ENCODE measurements at places on chromosomes 13 and 19.

- DNase-seq: peak; percentile 57
These were observed 120.8 kb upstream of the ZNF507 start for GRCh38 chr19:32224371-32225244.

DNA sequence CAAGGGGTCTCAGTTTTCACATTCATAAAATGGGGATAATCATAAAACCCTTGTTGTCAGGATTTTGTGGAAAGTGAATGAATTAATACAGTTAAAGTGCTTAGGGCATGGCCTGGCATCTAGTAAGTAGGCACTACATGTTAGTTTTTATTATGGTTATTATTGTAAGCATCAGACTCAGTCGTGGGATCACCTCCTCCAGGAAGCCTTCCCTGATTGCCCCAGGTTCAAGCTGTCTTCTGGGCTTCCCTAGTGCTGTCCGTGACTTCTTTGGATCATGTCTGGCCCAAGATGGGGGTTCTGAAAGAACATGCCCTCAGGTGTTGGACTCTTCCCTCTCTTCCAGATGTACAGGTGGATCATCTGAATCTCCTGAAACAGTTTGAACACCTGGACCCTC is 10.7 kb downstream of the NUCB1 start:
- DNase-seq: no peak

DNA sequence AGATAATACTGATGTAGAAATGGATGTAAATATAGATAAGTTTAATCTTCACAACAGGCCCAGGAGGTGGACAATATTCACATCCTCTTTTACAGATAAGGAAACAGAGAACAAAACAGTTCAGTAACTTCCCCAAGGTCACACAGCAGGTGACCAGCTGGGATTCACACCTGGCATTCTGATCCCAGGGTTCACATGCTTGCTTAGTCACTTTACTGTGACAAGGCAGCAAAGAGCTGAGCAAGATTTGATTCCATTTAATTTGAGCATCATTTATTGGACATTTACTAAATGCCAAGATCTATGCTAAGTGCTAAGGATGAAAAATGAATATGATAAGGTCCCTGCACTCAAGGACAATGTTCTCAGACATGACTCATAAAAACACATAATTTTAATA is 94.1 kb upstream of the STARD13 start:
- no peak for DNase-seq

- DNase-seq: peak; percentile 35
These were observed 52.0 kb downstream of the TDRD3 start for GRCh38 chr13:60448907-60449510.

DNA sequence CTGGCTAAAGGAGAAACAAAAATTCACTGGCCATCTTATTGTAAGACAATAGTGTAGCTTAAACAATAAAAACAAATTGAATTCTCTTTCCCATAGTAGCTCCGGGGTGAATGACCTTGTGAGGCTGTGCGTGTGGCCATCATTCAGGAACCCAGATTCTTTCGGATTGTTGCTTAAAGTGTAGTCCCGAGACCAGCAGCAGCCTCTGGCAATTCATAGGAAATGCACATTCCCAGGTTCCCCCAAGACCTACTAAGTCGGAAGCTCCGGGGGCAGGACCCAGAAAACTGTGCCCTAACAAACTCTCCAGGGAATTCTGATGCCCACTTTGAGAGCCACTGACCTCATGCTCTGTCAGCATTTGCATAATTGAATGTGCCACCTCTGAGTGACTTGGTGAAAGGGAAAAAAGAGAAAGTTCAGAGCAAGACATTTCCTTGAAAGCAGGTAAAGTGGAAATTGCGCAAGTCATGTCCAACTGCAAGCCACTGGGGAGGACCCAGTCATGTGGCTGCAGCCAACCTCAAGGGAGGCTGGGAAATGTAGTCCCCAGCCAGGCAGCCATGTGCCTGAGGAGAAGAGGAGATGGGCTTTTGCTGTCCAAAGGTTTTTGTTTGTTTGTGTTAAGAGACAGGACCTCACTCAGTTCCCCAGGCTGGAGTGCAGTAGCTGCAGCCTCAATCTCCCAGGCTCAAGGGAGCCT is 50.7 kb upstream of the PNMA8B start:
- DNase-seq: peak; percentile 34

- DNase-seq: no peak
These were observed 16.2 kb upstream of the NAA16 start for GRCh38 chr13:41294914-41295313.

DNA sequence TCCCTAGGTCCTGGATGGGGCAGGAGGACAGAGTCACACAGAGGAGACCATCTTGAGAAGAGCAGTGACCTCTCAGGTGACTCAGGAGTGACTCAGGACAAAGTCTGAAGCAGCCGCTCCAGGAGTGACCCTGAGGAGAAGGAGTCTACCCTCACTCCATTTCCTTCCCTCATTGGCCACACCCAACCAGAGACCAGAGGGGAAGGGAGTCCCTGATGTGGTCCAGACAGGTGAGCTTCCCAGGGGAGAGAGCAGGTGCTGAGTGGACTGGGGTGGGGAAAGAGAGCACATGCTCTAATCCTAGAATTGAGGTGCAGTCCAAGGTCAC is 75.5 kb upstream of the MEDAG start:
- DNase-seq: no peak

- DNase-seq: peak; percentile 34
These were observed 2.9 kb downstream of the SUPT5H start for GRCh38 chr19:39448271-39448670.

DNA sequence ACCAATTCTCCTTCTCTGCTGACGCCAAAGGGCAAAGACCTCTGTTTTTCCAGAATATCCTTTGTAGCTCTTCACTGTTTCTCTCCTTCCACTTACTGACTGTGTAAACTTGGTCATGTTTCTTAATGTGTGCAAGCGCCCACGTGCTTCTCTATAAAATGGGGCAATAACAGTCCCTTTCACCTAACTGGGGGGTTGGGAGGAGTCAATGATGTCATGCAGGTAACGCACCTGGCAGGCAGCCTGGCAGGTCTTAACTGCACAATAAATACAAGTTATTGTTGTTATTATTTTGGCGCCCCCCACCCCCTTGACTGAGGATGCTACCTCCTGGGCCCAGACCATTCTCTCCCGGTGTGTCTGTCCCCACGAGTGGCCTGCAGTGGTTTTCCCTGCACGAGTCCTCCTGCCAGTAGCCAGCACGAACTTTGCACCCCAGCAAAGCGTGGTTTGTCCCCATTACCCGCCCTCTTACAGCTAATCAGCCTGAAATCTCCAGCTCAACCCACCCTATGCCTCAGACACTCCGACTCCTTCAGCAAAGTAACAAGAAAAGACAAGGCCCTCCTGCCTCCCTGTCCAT is 5.3 kb downstream of the SBSN start:
- no peak for DNase-seq

- no peak for DNase-seq
These were observed 9.6 kb upstream of the MAMSTR start for GRCh38 chr19:48728911-48729664.

GRCh38 chr19:6340493-6341201 is 7.2 kb upstream of the ACER1 start:
- DNase-seq: no peak

- peak; percentile 61 for DNase-seq
These were observed at the start of gene SCGB2B2 for GRCh38 chr19:34676697-34677385. SCGB2B2 (minus strand) TSS chr19:34677159; CDS start chr19:34594563, 82,596 bp downstream.

GRCh38 chr19:44882063-44882462 is 9.0 kb upstream of the TOMM40 start:
- no peak for DNase-seq

- DNase-seq: no peak
These were observed 35.6 kb downstream of the SMIM24 start for GRCh38 chr19:3444695-3445234.

- no peak for DNase-seq
These were observed 1.6 kb downstream of the MISP3 start for GRCh38 chr19:14073925-14074838.

DNA sequence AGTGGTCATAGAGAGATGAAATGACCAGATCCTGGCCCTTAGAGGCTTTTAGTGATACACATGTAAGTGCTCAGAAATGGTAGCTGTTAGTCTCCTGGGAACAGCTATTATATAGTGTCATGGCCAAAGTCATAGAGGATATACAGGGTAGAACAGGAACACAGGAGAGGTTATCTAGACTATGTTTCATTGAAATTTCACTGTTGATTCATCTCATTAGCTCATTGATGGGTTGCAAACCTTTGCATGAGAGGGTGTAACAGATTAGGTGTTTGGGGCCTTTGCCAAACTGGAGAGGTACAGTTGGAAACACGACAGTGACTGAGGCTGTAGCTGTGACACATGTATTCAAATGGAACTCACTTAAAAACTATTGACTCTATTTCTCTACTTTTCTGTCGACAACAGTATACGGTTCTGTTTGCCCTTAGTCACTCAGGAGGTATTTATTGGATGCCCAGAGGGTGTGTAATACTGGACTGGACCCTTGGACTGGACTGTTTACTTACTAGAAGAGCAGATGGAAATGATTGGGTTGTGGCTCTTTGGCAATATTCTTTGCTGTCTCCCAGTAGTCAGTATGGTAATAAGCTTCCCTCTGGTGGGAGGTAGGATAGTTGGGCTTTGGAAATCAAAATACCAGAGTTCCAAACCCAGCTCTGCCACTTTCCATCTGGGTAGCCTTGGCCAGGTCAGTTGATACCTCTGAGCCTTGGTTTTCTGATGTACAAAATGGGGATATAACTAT is 29.8 kb downstream of the ARHGAP35 start:
- DNase-seq: no peak

DNA sequence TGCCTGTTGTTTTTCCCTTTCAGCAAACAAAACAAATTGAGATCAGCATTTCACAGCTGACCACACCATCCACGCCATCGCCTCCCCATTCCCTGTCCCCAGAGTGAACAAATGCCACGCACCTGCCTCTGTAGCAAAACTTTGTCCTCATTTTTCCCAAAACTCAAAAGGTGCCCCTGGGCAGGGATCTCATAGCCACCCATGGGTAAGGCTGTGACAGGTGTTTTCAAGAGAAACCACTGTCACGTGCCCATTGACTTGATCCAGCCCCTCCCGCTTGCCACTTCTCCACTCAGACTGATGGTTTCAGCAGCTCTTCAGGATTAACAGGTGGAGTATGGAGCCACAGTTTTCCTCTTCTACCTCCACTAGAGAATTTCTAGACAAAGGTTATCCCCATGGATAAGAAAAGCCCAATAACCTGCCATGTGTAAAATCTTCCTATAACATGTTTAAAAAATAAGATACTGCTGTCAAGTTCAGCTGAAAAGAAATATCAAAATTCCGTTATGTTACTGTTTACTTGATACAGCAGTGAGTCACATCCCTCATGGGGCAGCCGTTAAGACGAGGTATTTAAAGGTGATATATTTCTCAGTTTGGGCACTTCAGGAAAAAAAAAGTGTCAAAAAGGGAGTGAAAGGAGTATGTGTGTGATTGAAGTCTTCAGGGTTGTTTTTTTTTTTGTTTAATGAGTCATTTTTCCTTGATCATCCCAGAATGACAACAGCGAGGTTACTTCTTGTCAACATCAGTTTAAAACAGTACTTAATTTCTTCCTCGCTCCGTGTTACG is 63.5 kb upstream of the GPR183 start:
- DNase-seq: peak; percentile 60

- DNase-seq: no peak
These were observed 48.8 kb downstream of the DCLK1 start for GRCh38 chr13:36082396-36082795.

- DNase-seq: no peak
These were observed 427.0 kb downstream of the UQCRFS1 start for GRCh38 chr19:28785971-28786370.

GRCh38 chr13:41284512-41285288 is 21.3 kb upstream of the MTRF1 start:
- no peak for DNase-seq

DNA sequence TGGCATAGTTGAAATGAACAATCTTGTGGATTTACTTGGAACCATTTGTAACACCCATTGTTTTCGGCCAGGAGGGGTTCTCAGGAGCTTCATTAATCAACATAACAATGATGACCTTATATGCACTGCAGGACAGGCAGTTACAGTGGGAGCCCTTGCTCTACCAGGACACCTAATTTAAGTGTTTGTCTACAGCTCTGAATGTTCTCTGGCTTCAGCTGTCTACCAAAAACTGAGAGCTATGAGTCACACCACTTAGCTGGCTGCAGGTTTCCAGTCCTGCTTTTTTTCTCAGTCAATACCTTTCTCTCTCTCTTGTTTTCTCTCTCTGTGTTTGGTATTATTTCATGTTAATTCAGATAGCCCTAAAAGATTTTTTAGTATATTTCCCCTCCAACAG is 105.4 kb upstream of the MBNL2 start:
- peak; percentile 59 for DNase-seq

DNA sequence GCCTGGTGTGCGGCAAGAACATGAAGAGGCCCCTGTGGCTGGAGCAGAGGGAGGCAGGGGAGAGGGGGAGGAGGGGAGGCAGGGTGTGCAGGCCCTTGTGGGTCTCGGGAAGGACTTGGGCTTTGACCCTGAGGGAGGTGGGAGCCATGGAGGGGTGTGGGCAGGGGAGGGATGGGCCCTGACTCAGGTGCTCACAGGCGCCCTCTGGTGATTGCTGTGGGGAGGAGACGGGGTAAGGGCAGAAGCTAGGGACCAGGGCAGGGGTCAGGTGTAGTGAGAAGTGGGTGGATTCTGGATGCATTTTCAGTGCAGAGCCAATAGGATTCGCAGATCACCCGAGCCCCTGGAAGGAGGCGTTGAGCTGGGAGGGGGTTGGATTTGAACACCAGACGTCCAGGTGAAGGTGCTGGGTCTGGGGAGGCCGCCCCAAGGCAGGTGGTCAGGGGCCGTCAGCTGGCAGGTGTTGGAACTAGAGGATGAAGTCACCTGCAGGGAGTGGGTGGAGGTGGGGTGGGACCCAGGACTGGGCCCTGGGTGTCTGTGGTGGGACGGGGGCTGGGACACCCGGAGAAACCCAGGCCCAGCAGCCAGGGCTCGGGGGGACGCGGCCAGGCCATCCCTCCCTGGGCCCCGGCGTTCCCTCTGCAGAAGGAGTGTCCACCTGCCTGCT is 185.4 kb downstream of the KDM4B start:
- DNase-seq: peak; percentile 40

GRCh38 chr13:75855847-75856246 is 219.7 kb downstream of the LMO7 start:
- no peak for DNase-seq

- DNase-seq: no peak
These were observed 86.3 kb downstream of the RNASEH2B start for GRCh38 chr13:50995854-50996253.

GRCh38 chr19:30671622-30672051 is 299.5 kb downstream of the ZNF536 start:
- DNase-seq: no peak

GRCh38 chr13:45930177-45930576 is 78.6 kb upstream of the SIAH3 start:
- DNase-seq: no peak

DNA sequence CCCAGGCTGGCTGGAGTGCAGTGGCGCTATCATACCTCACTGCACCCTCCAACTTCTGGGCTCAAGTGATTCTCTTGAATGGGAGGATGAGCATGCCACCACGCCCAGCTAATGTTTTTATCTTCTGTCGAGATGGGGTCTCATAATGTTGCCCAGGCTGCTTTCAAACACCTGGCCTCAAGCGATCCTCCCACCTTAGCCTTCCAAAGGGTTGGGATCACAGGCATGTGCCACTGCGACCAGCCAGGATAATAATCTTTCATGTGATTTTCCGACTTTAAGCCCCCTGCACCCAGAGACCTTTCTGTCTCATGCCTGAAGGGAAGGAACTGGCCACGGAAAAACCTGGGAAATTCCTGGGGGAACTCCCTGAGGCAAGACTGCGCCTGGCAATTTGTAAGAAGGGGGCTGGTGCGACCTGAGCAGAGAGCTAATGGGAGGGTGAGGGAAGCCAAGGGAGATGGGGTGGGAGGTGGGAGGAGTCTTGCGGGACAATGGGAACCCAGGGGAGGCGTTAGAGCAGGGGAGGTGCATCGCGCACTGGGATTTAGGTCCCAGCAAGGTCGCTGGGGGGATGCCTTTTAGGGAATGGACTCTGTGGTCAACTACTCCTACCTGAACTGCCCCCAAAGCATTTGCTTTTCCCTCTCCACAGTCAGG is 1.2 kb upstream of the CCDC124 start:
- no peak for DNase-seq

Data from activated CD4-positive, alpha-beta T cell treated with anti-CD3 and anti-CD28 coated beads, Interleukin-2, amount 50 U/mL, for 16 hours (primary cell).